ENCODE measurements at places on chromosomes 13 and 19. TPM values are rescaled to one million over a fixed set of nuclear protein-coding genes. Genes with fewer than 3 reads are reported as not detected.

FGF22 gene
- total RNA-seq = 0.17 TPM

BICRA gene
- 20.9 TPM for total RNA-seq

- no peak for DNase-seq
These were observed 2.1 kb downstream of the RASA3 start for GRCh38 chr13:114130131-114130836.

ZNF563 gene
- 2.9 TPM for total RNA-seq

DNA sequence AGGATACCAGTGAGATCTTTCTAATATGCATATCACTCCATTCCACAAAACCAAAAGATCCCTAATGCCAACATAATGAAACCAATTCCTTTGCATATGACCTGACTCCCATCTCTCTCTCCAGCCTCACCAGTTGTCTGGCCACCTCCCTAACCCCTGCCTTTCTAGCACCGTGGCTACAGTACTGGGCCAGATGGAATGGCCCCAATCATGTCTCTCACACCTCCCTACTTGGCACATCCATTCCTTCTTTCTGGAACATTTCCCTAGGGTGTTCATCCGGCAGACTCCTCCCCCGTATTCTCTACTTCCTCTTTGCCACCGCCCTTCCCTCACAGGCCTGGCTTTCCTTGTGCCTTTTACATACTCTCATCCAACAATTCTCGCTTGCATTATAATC lies 62.0 kb downstream of the GPALPP1 start:
- DNase-seq = no peak

FCAR gene
- total RNA-seq = not detected

CCNA1 gene
- total RNA-seq = 5.6 TPM

ANKRD24 gene
- total RNA-seq = 3.4 TPM

GZMM gene
- 2.7 TPM for total RNA-seq

- no peak for DNase-seq
These were observed 30.3 kb upstream of the SEMA6B start for GRCh38 chr19:4589579-4590410.

DNA sequence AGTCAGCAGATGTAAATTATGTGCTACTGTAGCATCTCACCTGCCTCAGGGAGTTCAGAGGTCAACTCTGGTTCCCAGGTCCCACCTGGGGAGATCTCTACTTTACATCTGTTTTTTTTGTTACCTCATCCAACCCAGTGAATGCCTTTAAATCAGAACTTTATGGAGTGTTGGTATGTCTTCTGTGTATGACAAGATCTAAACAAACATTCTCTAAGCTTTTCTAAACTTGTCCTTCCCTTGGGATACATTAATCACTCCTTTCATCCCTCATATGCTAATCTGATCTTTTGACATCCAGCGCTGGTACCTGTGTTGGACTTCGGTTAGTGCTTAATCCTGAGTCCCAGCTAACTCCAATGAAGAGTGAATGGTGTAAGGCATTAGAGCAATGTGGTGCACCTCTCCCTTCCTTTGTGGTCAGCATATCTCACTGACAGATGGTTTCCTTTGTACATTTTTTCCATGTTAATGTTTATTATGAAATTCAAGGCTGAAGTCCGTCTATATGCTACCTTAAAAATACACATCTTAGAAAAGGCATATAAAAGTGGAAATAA lies 213.4 kb downstream of the ABCC4 start:
- no peak for DNase-seq

- no peak for DNase-seq
These were observed 574 bp downstream of the SH3GL1 start for GRCh38 chr19:4399812-4400134.

DNA sequence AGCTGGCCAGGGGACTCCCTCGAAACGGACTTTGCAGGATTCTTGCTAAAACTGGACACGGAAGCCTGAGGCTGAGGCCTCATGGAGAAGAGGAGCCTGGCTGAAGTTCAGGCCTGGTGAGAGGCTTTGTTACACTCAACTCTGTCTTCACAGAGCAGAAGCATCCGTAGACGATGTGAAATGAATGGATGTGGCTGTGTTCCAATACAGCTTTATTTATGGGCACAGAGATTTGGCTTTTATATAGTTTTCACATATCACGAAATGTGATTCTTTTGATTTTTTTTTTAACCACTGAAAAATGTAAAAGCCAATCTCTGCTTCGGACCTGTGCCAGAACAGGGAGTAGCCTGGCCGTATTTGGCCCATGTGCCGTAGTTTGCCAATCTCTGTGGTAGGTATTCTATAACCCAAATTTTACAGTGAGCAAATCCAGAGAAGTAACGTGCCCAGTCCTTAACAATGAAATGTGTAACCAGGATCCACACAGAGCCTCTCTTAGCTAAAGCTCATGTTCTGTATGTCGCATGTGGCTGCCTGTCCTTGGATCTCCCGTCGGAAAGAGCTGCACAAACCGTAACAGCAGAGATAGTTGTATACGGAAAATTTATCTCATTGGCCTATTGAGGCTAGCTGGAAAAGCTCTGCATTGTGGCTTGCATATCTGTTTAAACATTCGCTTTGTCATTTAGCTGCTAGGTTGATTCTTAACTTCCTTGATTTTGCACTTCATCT lies 171.6 kb upstream of the RNF113B start:
- DNase-seq = no peak

DNA sequence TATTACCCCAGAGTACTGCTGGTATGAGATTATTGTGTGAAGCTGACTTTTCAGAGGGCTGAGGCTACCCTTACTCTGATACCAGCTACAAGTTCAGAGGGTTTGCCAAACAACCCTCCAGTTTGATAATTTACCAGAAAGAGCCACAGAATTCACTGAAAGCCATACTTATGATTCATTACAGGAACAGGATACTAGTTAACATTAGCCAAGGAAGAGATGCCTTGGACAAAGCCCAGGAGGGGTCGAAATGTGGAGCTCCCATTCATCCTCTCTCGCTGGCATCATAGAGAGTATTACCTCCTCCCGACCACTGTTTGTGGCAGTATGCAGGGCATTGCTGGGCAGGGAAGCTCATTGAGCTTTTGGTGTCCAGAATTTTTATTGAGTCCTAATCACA lies 364.3 kb downstream of the KCNRG start:
- DNase-seq = no peak
